ENCODE measurements at places on chromosomes 6 and 20. TPM values are rescaled to one million over a fixed set of nuclear protein-coding genes. Genes with fewer than 3 reads are reported as not detected.

DNA sequence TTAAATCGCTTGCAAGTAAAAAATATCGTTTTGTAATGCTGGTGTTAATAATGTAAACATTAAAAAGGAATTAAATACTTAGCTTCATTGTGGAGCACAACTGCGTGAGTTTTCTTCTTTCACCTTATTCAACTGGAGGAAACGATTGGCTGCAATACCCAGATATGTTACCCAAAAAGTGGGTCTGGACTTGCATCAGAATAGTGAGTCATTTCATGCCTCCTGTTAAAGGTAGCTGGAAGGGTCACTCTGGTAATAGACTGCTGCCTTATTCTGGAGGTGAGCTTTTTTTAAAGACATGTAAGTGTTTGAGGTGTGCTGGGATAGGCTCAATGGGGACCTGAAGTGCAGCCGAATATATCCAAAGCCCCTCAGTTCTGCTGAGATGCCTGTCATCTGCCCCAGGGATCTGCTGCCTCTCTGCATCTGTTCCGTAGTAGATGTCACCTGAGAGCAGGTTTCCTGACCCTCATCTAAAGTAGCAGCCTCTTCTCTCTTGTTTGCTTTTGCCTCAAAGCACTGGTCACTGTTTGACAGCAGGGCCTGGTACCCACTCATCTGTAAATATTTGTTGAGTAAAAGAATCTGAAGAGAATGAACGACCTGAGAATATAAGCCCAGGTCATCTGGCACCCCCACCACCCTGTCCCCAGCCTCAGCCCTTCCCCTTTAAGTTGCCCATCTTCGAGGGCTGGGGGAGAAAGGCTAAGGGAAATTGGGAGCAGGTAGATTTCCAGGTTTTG lies 5.6 kb upstream of the UQCC2 start:
- no peak for DNase-seq

The TP53TG5 gene
- not detected for total RNA-seq

GRCh38 chr20:3701061-3701998 lies 11.1 kb downstream of the SIGLEC1 start:
- DNase-seq: no peak

DNA sequence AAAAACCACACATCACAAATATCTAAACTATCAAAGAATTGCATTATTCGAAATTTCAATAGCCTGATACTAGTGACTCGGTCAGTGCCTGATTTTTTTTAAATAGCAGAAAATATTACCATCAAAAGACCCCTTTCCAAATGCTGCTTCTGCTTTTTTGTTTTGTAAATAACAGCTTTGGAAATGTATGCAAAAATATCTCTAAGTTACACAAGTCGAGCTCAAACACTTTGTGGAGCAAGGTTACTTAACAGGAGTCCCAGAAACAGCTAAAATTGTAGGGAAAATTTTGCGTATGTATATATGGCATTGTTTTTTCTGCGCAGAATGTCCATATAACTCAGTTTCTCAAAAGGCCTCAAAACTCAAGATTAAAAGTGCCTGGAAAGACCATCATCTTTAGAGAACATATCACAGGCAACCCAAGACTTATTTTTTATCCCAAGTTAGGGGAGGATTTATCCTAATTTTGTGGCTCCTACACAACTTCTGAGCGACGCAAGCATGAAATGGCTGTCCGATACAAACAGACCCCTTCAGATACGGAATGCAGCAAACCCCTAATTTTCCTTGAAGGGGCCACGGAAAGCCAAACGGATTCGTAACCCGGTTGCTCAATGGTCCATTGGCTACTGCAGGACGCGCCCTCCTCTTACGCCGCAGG lies 1.3 kb downstream of the CEP85L start:
- DNase-seq: no peak

DNA sequence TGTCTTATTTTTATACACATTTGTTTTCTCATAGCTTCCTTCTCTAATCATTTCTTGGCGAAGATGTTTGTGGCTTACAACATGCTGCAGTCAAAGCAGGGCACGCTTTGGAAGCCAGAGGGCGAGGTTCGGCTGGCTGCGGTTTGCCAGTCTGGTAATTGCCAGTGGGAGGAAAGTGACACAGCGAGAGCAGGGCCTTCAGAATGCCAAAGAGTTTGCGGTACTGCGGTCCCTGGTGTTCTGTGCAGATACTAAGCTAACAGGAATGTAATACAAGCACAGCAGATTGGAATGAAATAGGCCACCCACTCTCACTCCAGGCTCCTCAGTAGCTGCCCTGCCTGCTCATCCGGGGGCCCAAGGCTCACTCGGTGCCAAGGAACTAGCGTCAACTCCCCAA lies 58.7 kb upstream of the TGM3 start:
- peak; percentile 6 for DNase-seq

The PRICKLE4 gene
- total RNA-seq: 1.4 TPM

The SPATA2 gene
- total RNA-seq: 4.9 TPM

DNA sequence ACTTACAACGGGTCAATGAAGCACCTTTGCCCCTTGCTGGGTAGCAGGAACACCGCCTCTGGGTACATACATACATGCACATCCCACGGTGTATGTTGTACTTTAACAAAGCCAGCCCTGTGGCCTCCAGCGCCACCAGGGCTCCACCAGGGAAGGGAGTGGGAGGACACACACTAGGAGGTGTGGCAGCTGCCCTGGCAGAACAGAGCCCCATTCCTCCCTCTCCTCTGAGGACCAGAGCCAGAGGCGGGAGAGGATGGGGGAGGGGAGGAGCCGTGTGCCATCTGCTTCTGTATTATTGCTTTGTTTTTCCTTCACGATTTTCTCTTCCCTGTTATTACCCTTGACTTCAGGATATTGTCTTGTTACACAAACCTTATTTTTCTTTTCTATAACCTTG lies 105.8 kb upstream of the TRAF3IP2 start:
- DNase-seq: no peak

All from pancreas (tissue), 10 donors.